Naive thymus-derived CD8-positive, alpha-beta T cell (primary cell): ENCODE measurements at places on chromosomes 3 and 15.

GRCh38 chr15:95853350-95853749 is 477.1 kb upstream of the NR2F2 start:
- DNase-seq, result no peak

DNA sequence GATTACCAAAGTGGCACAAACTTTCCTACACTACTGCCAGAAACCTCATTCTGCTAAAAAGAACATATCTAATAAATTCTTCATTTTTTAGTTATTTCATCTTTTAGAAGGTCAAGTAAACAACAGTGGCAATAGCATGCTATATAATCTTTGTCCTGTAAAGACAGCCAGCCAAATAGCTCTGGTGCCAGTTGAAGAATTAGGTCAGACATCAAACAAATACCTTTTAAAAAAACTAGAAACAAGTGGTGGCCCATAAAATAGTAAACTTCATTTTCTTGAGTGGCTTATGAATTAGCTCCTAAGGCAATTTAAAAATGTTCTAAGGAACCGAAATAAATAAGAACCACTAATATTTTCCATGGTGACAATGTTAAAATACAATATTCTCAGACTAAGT is 19.5 kb downstream of the CCDC14 start:
- DNase-seq, result no peak

GRCh38 chr15:38690719-38691332 is 126.2 kb upstream of the RASGRP1 start:
- DNase-seq, result peak; percentile 86

GRCh38 chr15:64502551-64502950 is 42.2 kb downstream of the ZNF609 start:
- DNase-seq, result no peak

DNA sequence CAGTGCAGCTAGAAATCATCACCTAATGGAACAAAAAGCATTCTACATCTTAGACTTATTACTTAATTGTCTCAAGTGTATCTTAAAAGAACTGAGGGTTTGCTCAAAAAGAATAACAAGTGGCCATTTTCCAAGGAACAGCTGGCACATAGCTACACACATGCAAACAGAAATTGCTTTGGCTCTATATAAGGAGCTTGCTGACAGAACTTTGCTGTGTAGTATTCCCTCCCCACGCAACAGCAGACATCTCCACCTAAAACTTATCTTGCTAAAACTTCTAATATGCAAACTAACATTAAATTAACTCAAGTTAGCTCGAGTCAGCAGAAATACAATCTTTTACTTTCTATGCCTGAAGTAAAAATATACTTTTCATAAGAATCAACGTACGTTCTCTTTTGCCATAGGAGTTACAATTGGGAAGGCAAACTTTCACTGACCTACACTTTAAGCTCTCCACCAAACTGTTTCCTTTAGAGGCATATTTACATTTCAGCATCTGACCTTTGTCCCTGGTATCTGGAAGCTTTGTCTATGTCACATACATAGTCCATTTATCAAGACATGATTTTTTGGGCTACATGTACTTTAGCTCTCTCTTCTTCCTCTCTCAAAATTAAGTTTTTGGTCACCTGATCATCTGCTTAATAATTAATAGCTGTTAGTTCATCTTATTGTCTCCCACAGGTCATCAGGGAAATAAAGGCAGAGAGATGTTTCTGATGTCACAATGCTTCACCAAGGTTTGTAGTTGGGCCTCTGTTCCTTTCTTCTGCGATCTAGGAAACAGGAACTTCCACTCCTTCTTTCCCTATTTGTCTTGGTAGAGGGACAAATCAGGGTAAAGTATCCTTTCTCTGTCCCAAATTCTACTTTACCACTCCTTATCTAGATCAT is 163.4 kb upstream of the AGTR1 start:
- DNase-seq, result no peak

- DNase-seq, result peak; percentile 73
These were observed 348.6 kb downstream of the PLCL2 start for GRCh38 chr3:17233398-17233800.

DNA sequence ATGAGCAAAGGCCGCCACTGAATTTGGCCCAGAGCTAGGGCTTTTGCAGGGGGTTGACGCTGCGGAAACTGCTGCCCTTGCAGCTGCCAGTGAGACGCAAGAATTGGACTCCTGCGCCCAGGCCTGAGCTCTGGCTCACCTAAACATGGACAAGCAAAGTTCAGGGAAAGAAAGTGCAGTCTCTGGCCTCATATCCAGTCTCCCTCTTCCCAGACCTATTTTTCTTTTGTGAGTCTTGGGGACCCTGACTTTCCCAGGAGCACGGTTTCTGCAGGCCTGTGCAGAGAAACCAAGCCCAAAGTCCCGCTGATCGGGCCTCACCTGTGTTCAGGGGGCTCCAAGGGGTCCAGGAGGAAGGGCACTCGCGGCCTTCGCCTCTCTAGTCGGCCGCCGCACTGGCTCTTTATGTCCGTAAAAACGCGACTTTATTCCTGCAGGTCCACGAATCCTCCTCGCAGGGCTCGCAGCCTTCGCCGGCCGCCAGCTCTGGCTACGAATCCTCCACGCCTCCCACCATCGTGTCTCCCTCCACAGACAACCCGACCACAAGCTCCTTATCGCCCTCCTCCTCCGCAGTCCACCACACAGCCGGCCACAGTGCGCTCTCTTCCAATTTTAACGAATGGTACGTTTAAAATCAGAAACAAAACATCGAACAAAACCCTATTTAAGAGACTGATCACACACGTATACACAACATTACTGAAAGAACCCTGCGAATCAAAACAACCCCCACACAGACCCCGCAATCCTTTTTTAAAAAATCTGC is 3.9 kb downstream of the ZIC1 start:
- no peak for DNase-seq

DNA sequence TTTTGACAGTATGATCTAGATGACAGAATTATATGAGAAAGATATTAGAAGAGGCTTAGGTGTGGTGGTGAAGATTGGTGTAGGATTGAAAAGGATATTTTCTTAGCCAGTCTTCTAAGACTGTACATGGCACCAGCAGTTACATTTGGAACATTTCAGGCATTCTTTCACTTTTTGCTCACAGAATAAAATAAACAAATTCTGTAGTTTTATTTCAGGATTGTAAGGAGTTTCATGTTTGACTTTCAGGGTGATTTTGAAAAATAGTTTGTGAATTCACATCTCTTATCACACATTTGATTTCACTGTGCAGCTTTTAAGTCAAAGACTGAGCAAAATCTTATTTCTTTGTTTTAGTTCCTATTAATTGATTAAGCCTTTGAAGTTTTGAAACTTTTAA is 27.1 kb downstream of the DNAJC13 start:
- no peak for DNase-seq

DNA sequence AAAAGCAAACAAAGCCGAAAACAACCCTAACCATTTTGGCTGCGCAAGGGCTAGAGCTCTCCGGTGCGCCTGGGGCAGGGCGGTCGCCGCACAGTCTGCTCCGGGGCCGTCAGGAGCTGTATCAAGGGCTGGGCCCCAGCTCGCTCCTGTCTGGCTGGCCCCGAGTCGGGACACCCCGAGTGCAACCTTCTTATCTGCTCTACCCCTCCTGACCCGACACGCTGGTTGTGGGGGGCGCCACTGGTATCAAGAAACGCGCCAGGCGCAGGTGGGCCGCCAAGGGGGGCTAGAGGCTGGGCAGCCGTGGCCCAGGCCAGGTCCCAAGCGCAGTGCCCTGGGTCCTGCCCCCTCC is 36.0 kb downstream of the NR2F2 start:
- no peak for DNase-seq

DNA sequence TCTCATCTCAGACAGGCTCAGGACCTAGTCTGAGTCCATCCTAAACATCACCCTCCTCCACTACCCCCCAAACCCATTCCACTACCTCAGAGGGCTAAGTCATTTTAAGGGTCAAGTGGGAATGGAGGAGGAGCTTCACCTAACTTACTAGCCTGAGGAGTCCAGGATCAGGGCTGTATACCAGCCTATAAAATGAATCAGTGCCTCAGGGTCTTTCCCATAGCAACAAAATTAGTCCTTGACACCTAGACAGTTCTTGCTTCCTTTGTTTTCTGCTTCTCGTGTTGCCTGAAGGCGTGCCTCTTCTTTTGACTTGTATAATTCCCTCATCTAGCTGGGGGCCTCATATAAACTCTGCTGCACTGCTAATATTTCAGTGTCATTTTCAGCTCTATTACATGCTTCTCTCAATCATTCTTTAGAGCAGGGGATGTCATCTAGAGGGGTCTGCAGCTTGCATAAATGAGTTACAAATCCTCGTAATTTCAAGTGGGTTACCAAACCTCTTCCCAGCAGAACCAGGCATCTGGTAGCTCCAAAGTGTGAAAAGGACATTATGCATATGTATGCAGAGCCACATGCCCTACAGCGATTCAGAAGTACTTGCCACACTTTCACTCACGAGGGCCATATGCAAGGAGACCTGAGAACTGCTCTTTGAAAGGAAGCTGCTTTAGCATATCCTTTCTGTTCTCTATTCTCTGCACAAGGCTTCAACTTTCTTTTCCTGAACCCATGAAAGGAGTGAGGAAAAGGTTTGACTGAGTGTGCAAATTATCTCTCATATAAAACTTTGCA is 311.7 kb upstream of the SEMA6D start:
- no peak for DNase-seq

DNA sequence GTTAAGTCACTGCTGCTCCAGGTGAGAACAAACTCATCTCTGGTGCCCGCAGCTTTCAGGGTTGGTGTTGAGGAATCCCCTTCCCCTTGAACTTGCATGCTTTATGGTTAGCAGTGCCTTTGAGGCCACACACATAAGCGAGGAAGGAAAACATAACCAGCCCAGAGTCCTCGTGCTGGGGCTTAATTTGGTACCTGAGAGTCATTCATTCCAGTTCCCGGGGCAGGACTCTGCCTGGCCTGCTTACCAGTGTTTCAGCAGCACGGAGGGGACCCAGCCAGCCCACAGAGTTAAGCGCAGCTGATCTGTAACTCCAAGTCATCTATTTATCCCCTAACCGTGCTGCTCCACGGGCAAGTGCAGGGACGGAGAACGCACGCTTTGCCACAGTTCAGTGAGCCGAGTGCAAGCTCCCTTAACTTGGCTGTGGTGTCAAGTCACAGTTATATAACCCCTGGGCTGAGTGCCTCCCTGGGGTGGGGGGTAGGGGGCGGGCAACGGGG is 302.3 kb upstream of the ICE2 start:
- DNase-seq, result no peak

DNA sequence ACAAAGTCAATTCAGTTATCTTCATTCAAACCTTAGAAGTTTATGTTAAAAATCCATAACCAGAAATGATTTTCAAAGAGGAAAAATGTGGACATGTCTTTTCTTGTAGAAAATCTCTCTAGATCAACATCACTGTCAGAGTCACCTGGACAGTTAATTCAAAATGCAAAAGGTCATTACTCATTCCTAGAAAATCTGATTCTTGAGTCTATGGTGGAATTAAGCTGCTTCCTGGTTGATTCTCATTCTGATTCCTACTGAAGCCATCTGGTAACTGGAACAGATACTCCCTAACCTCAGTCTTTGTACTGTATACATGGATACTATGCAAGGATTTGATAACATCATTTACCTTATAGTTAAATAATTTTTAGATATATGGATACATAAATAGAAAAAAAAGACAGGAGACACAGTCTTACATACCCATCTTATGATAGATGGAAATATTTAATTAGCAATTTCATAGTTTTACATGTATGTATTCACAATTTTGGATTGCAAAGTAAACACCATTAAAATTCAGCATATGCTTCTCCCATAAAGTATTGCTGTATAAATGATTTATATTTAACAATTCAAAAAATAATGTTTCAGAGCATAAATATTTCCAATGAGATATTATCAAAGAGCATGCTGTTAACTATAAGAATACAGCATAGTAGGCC is 693.2 kb upstream of the CCDC54 start:
- no peak for DNase-seq

- DNase-seq, result no peak
These were observed 217.3 kb downstream of the RORA start for GRCh38 chr15:61011576-61012336.
